Thoracic aorta (tissue), 2 donors: ENCODE measurements at places on chromosomes 12 and 14.

GRCh38 chr12:8697120-8697475 is 693 bp upstream of the RIMKLB start:
- DNase-seq, result no peak

DNA sequence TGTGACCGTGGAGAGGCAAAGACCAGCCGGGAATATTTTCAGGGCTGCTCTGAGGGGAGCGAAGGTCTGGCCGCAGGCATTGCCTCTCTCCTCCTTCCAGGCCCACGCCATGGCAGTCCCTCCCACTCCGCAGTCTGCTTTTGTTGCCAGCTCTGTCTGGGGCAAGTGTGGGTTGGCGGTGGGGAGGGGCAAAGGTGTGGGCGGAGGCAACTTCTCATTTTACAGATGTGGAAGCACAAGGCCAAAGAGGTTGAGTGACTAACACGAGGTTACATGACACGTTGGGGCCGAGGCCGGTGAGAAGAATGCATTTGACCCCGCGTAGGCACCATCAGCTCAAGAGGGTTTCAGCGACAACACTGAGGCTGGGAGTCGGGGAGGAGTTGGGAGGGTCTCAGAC is 6.1 kb upstream of the FAIM2 start:
- DNase-seq, result no peak

- no peak for DNase-seq
These were observed 46.0 kb downstream of the YEATS4 start for GRCh38 chr12:69405566-69405865.

DNA sequence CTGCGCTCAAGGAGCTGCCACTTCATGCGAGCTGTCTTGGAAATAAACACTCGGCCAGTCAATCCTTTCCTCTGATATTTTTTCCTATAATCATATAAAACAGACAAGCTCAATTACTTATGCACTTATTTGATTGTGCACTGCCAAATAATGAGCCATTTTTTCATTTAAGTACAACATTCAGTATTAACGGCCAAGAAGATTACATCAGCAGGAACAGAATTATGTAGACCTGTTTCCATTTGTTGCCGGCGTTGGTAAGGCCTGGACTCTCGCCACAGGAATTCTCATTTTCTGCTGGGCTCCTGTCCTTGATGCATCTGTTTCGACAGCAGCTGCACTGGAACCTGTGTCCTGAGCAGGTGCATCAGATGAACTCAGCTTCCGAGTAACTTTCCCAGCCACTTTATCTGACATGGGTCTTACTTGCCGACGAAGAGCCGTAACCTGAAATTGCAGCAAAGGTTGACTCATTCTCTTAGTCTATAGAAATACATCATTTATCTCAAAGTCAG is 110.2 kb downstream of the KIF21A start:
- no peak for DNase-seq

- DNase-seq, result no peak
These were observed 57.7 kb upstream of the NPFF start for GRCh38 chr12:53564941-53565340.

GRCh38 chr12:110371408-110372055 is 32.0 kb downstream of the ANAPC7 start:
- no peak for DNase-seq

DNA sequence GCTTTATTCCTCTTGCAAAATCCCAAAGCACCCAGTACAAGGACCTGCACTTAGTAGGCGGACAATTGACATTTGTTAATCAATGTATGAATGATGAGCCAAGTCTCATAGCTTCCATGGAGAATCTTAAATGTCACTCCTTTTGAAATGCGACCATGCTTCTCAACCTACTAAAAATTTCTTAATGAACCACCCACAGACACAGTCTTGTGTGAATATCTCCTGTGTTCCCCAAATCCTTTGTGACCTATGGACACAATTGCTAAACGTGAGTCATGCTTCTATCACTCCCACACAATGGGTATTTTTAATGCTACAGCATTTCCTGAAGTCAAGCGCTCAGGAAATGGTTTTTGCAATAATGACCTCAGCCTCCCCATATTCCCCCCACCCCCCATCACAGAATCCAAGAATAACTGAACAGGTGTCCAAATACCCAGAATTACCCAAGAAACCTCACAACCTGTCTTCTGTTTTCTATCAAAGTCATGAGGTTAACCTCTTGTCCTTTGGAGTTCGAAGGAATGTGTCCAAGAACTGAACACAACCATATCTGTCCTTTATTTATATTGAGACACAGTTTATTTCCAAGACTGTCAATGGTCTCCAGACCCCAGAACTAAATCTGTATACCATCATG is 163.6 kb upstream of the PLEKHG7 start:
- DNase-seq, result no peak

DNA sequence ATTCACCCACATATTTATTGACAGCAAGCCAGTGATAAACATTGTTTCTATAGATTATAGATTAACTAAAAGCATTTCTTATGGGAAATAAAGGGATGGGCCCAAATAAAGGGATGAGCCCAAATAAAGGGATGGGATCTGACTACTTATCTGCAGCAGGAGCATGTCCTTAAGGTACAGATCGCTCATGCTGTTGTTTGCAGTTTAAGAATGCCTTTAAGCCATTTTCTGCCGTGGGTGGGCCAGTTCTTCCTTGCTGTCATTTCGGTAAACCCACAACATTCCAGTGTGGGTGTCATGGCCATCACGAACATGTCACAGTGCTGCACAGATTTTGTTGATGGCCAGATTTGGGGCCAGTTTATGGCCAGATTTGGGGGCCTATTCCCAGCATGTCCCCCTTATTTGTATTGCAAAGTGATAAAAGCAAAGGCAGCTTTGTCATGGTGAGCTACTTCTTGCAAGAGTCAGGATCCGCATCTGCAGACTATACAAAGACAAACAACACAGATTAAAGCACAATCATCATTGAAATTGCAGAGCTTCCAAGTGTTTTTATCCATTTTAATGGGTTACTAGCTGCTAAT is 700.7 kb downstream of the LRFN5 start:
- DNase-seq, result no peak
